ENCODE measurements at places on chromosomes 7 and 10. TPM values are rescaled to one million over a fixed set of nuclear protein-coding genes. Genes with fewer than 3 reads are reported as not detected.
A peak's percentile ranks its signal among the peaks of the same experiment; 100 is the strongest.

HECW1 gene
- 10.3 TPM for total RNA-seq

GNG11 gene
- 6.1 TPM for total RNA-seq

STEAP1B gene
- total RNA-seq: 6.4 TPM

ORC5 gene
- 50.5 TPM for total RNA-seq

TMEM184A gene
- 59.2 TPM for total RNA-seq

INSIG1 gene
- 60.5 TPM for total RNA-seq

CPA2 gene
- total RNA-seq: not detected

DNA sequence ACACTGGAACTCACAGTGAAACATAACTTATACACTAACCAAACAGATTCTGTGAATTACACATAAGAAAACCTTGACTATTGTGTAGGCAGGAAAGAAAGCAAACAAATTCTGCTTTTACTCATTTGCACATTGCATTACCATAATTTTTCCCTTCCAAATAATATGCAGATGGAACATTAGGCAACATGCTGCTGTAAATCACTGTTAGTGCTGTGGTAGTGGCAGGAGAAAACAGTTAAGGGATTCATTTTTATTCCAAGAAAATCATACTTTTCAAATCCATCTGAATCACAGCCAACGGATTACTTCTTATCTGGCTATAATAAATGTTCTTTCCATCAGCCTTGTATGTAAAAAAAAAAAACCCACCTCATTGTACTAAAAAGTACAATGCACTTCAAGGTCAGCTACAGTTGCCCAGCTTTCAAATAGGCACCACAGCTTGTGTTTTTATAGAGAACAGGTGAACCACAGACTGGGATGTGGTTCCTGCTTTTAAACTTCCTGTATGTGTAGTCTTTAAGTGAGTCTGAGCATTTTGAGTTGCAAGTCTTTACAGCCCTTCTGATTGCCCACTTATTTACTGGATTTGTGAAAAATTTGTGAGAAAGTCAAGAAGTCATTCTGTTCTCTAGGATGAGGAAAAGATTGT, 590.0 kb upstream of the SEMA3D start:
- no peak for DNase-seq

- DNase-seq: no peak
These were observed 258.8 kb downstream of the CELF2 start for GRCh38 chr10:11276449-11276990.

- DNase-seq: peak; percentile 3
These were observed 6.2 kb downstream of the ATP6V0E2 start for GRCh38 chr7:149879766-149880637.

DNA sequence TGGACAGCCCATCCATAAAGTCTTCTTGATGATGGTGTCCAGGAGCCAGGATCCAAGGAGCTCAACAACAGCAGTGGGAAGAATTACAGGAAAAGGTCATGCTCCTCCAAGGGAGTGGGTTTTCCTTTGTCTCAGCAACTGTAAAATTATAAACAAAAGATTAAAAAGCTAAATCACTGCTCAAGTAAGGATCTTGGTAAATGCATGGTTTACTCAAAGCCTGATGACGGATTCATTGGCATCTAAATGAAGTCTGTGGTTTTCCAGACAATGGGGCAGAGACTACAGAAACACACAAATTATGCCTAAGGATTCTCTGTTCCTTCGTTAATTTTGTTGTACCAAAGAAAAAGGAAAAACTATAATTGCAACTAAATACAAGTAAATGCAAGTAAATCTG, 36.4 kb upstream of the DLX6 start:
- no peak for DNase-seq

GRCh38 chr10:101237982-101238731, 8.9 kb upstream of the LBX1 start:
- no peak for DNase-seq

GRCh38 chr10:2968401-2969058, 98.8 kb upstream of the PFKP start:
- no peak for DNase-seq

DNA sequence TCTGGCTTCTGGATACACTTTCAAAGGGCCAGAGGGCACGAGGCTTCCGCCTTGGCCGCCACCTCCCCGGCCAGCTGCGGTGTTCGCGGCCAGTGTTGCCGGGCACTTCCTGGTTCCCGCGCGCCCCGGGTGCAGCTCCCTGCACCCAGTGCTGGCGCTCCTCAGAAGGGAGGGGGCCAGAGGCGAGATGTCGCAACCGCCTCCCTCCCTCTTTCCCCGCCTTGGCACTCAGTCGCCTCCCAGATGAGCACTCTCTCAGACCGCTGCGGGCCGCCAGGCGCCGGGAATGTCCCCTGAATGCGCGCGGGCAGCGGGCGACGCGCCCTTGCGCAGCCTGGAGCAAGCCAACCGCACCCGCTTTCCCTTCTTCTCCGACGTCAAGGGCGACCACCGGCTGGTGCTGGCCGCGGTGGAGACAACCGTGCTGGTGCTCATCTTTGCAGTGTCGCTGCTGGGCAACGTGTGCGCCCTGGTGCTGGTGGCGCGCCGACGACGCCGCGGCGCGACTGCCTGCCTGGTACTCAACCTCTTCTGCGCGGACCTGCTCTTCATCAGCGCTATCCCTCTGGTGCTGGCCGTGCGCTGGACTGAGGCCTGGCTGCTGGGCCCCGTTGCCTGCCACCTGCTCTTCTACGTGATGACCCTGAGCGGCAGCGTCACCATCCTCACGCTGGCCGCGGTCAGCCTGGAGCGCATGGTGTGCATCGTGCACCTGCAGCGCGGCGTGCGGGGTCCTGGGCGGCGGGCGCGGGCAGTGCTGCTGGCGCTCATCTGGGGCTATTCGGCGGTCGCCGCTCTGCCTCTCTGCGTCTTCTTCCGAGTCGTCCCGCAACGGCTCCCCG, at the start of gene FFAR4:
Gene FFAR4, plus strand, starts transcription at position 231 of the 842 bp plus-strand sequence. Its CDS starts 56 bp downstream, at position 287.
- peak; percentile 12 for DNase-seq

DNA sequence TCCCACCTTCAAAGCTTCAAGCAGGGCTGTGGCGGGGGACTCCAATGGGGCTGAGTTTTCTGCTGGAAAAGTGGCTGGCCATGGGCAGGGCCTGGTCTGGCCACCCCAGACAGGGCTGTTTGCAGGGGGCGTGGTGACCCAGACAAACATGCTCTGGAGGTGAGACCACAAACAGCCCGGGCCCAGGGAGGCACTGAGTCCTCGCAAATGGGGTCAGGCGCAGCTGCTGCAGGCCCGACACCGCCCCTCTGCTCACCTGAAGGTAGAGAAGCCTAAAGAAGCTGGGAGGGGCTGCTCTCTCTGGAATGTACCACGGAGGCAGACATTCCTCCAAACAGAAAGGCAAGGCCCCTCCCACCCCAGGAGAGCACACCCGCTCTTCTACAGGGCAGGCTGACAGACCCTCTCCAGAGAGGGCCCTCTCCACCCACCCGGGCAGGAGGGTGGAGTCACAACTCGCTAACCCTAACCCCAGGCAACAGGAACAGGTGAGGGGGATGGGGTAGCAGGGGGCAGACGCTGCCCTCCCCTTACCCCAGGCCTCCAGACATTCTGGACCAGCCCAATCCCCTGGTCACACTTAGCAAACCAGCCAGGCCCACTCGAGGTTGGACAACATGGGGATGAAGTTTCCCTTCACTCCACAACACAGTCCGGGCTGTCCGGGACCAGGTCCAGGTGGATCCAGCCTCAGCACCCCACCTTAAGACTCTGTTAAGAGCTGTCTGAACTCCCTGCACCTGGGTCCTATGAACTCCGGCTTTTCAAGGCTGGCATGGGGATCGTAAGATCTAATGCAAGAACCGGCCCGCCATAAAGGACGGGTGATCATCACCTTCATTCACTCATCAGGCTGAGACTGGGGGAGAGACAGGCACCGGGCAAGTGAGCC, 32.3 kb downstream of the OAT start:
- DNase-seq: no peak

GRCh38 chr10:95691281-95691680, 2.4 kb downstream of the TCTN3 start:
- no peak for DNase-seq

DNA sequence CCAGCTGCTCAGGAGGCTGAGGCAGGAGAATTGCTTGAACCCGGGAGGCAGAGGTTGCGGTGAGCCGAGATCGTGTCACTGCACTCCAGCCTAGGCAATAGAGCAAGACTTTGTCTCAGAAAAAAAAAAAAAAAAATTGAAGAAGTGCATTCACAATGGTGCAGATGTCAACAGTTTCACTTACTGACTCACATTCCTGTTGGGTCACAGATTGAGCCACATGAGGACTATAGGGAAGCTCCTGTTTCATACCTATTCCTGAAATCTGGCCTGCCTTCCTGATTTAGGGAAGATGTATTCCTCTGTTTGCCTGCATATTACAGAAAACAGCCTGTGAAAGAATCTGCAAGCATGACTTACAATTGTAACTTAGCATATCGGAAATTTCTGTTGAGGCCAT, 78.2 kb downstream of the AKR1C4 start:
- DNase-seq: no peak

DNA sequence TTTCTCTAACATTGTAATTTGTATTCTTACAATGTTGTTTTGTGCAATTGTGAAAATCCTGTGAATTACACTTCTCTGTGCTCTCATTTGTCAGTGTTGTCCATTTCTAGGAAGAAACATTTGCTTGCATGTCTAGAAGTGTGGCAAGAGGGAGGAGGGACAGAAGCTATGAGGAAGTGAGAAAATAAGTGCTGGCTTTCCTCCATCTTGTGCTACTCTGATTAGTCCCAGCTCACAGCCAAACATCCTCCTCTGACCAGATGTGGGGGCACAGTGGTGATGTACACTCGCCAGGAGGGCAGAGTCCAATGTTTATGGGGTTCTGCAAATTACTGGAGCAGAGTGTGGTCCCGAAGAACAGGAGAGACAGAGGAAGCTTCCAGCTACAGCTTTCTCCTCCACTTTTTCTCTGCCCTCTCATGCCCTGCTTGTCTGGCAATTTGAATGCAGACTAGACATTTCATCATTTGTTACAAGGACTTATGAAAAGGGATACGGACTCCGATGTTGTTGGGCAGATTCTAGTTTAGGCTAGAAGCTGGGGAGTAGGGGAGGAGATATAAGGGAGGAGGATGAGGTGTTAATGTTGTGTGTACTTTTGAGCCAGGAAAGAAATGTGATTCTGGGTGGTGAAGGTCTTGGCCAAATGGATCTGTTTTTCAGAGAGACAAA, 131.0 kb upstream of the C1GALT1 start:
- DNase-seq: no peak

- peak; percentile 33 for DNase-seq
These were observed 48.1 kb downstream of the RGS10 start for GRCh38 chr10:119494236-119495020.

- no peak for DNase-seq
These were observed 187.8 kb downstream of the PHF14 start for GRCh38 chr7:11161499-11161898.

DNA sequence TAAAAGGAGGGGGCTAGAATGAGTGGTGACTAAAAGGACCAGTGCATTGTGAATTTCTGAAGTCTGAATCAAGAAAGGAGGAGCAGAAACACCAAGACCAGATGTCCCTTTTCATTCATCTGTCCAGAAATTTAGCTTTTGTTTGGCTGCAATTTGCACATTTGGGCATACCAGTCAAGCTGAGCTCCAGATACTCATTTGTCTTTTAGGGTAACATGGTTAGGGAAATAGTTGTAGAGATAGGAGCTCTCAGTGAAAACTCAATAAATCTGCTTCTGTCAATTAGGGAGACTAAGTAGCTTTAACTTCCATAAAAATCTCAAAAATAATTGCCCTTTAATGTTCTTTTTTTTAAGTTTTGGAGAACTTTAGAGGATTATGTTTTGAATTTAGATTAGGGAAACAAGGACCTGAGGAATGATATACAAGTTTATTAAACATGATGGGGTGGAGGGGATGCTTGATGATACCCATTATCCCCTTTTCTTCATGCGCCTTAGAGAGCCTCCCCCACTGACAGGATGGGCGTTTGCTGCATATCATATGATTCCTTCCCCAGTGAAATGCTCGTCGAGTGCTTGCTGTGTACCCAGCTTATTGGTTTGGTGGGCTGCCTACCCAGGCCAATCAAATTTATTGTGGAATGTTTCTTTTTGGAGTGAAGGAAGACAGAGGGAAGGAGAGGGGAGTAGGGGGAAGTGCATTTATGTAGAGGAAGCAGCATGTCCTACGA, 50.7 kb upstream of the RPA3 start:
- no peak for DNase-seq

DNA sequence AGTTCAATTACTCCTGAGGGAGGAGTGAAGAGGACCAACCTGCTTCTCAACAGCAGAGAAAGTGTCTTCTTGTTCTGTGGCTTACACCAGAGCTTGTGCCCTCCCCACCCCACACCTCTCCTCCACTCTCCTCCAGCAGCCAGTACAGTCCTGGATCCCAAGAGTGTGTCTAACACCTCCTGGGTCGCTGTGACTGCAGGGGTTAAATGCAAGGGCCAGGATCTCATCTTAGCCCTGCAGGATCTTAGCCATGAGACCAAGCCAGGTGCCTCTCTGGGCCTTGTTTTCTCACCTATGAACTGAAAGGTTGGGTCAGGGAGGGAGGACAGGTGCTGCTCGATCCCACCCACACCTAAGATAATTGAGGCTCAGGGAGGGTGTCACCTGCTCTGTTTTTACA, 34.5 kb upstream of the MSRB2 start:
- no peak for DNase-seq
